ENCODE measurements at places on chromosomes 13 and 19.

DNA sequence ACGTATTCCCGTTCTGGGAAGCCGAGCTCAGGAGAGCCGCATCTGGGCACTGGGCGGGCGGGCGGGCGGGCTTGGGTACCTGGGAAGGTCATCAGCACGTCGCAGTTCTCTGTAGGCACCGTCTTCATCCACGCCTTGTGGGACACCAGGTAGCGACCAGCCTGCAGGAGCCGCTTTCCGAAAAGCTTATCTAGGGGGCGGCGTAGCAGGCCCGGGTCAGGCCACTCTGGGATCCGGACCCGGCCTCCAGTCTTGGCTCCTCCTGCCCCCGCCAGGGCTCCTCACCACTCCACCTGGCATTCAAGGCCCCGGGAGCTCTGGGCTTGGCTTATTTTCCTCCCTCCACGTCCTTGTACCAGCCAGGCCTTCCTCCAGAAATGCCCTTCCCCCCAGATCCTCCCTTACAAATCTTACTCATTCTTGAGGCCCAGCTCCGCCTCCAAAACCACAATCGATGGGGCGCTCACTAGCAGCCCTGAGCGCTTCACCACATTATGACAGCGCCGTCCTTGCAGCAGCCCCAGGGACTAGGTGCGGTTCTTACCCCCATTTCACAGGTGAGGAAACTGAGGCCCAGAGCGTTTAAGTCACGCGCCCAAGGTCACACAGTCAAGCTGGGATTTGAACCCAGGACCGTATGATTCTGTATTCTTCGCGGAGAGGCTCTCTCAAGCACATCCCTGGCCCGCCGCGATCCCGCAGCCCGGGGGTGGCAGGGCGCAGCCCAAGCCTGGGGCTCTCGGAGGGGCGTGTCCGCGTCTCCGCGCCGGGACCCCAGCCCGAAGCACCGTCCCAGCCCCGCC, 843 bp downstream of the ANO8 start:
- DNase-seq: peak; percentile 85

GRCh38 chr19:16343156-16343555, 18.5 kb downstream of the KLF2 start:
- no peak for DNase-seq

DNA sequence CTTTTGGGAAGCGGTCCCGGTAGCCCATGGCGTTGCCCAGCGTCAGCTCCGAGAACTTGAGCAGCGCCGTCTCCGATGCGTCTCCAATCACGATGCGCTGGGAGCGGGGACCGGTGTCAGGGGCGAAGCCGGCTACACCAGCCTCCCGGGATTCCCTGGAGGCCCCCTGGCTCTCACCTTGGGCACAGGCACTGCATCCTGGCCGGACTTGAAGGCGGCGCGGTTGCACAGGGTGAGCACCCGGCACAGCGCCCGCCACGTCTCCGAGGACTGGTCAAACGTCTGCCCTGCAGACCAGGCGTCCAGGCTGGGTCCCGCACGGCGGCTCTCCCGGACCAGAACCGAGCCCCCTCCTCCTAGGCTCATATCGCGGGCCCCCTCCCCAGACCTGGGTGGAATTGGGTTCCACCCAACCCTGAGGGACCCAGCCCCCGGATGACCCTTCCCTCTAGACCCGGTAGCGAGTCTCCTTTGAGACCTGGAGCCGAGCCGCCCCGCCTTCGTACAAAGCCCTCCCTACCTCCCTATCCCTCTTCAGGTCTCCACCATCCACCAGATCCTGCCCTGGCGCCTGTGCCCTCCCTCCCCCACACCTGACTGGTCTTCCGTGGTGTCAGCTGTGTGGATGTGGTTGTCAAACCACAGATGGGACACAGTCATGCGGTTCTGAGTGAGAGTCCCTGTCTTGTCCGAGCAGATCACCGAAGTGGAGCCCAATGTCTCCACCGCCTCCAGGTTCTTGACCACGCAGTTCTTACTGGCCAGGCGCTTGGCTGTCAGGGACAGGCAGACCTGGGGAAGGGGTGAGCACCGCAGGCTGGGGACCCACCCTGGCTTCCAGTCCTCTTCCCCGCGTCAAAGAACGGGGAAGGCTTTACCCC, 4.8 kb downstream of the ATP4A start:
- DNase-seq: no peak

- DNase-seq: no peak
Measured at GRCh38 chr19:57642396-57643046, 9.6 kb downstream of the ZNF211 start.

DNA sequence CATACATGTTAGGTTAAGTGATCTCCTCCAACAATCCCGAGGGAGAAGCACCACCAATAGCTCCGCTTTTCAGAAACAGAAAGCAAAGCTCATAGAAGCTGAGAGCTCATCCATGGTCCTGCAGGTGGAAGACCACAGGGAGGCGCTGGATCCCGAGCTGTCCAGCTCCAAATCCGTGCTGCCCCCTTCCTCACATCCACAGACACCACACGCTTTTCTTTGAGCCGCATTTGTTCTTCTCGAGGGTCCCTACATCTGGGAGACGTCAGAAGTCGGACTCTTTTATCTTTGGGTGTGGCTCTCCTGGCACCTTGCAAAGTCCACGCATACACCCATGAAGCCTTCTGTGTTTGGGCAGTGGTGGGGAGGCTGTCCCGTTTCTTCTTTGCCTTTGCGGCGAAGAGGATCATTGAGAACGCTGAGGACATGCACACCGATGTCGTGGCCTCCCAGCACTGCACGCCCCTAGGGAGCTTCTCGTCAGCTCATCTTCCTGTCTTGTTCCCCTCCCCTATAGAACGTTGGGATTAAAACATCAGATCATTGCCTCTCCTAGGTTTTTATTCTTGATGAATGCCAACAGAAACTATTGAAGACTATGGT, 184.8 kb downstream of the TEX29 start:
- DNase-seq: no peak

- peak; percentile 87 for DNase-seq
Measured at GRCh38 chr19:1102407-1103131, 1.2 kb upstream of the GPX4 start.

DNA sequence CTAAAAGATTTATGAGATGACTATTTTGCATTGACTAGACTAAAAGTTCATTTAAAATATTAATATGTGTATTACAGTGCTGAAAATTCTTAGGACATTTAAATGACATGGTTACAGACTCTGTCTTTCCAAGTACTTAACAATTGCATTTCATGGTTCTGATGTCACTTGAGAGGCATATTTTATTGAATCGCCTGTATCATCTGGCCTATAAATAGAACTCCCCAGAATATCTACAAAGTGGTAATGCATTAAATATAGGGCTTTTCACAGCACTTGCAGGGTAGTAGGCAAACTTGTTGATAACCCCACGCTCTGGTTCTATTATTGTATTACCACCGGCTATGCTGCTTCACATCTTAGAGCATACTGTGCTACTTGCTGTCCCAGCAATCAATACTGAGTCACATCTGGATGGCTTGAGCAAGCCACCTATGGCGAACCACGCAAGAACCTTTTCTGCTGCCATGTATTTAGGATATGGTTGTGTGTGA, 400.6 kb downstream of the HS6ST3 start:
- DNase-seq: no peak

DNA sequence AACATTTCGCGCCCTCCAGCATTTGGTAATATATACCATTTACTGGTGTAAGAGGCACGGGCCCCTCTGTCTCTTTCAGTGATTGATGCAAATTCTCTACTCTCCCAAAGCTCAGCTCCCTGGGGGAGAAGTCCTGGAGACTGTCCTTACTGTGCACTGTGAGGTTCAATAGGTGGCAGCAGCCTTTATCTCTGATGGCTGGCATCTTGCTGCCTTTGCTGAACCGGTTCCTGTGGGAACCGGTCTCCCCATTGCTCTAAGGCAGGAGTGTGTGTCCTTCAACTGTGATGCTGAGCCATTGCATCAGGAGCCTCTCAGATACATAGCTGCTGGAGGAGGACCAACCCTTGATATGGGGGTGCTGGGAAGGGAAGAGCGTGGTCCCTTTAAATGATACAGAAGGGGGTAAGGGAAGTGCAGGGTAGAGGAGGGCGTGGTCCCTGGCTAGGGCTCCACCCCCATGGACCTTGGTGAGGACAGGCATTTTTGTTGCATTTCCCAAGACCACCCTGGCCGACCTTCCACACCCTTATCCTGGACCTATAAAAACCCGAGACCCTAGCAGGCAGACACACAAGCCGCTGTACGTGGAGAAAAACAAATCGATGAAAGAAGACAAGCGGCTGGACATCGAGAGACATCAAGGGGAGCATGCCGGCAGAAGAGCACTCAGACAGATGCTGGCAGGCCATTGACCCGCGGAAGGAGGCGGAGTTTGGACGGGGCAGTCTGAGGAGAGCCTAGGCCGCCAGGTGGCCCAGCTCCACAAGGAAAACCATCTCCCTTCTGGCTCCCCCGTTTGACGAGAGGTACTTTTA, 41.1 kb upstream of the GTF3A start:
- no peak for DNase-seq

GRCh38 chr13:51946163-51946669, 65.0 kb downstream of the ATP7B start:
- no peak for DNase-seq

DNA sequence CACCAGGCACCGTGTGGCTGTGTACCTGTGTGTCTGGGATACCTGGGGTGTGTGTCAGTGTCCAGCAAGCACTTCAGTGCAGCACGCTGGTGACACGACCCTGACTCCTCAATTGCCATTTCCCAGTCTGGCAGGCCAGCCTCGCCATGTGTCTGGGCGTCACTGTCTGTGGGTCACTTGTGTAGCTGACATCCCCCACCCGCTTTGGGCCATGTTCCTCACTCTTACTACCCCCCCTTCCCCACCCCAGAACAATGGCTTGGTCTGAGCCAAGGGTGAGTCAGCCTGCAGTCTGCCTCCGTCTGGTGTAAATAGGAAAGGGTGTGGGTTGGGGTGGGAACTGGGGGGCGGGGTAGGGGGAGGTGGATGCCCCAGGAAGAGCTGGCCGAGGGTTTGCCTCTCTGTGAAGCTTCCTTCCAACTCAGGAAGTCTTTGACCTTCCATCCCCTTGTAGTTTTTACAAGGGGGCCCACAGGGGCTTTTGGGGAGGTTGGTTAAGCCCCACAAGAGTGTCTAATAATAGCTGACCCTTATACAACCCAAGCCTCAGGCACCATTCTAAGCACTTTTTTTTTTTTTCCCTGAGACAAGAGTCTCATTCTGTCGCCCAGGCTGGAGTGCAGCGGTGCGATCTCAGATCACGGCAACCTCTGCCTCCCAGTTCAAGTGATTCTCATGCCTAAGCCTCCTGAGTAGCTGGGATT, 17.6 kb downstream of the NOVA2 start:
- DNase-seq: no peak

DNA sequence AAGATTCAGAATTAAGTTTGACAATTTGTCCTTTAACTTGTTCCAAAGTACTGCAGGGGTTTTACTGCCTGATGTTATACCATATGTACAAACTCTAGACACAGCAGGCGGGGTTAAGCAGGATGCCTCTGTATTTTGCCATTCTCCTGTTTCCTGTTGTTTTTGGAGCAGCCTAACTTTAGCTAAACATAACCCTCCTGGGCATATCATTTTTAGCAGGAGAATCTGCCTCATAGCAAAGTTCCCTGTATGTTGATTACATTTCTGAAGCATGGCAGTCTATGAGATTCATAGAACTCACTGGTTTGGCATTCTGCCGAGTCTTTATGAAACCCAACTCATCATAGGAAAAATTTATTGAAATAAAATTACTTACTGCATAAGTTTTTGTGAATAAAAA, 5.2 kb downstream of the LHFPL6 start:
- DNase-seq: no peak

DNA sequence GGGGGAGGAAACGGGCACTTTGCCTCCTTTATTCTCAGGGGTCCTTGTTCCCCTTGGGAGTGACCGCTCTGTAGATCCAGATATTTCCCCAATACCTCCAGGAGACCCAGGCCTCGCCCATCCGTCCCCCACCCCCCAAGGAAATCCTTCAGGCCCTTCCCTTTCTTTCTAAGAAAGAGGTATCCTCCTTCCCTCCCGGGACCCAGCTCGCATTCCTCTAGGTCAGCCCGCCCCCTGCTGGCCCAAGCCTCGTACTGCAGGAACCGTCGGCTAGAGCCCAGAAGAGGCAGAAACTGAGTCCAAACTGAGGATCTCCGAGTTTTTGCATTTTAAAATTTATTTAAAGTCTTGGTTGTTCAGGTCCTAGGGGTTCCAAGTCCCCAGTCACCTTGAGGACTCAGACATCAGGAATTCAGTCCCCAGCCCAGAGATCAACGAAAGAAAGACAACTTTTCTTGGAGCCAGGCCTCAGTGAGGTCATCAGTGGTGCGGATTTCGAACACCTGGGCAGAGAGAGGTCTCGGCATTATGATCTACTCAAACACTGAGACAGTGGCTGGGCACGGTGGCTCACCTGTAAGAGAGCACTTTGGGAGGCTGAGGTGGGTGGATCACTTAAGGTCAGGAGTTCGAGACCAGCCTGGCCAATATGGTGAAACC, 7.5 kb upstream of the LRFN1 start:
- DNase-seq: peak; percentile 72

GRCh38 chr13:57858376-57858775, 226.8 kb downstream of the PCDH17 start:
- DNase-seq: no peak

DNA sequence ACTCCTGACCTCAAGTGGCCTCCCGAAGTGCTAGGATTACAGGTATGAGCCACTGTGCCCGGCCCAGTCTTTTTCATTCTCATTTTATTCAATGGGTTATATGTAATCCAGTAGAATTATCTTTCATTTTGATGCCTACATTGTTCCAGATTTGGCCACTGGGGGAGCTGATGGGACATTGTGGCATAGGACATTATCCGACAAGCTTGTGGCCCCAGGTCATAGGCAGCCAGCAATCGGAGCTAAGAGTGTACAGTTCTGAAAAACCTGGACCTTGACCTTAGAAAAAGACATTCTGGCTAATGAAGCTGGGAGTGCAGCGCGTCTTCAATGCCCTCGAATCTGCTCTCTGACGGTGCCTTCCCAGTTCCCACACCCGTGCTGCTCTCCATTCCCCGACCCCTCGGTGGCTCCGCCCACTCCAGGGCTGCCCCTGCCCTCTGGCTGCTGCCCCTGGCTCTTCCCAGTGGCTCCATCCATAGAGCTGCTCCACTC, 108.7 kb downstream of the TEX29 start:
- peak; percentile 9 for DNase-seq

DNA sequence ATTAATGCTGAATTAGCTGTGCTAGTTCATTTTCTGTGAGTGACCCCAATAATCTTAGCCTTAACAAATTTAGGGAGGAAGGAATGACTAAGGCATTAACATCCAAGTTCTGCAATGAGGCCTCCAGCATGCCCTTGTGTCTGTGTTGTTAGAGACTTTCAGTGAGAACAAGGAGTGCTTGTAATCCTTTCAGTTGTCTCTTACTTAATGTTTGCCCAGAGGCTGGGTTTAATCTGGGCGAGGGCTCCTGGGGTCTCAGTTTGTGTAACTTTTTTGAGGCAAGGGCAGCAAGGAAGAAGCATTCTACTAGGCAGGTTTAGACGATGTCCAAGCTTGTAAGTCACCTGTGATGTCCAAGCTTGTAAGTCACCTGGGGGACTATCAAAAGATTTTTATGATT, 24.3 kb downstream of the CCNA1 start:
- DNase-seq: no peak
